ENCODE measurements at places on chromosomes 7 and 10.

DNA sequence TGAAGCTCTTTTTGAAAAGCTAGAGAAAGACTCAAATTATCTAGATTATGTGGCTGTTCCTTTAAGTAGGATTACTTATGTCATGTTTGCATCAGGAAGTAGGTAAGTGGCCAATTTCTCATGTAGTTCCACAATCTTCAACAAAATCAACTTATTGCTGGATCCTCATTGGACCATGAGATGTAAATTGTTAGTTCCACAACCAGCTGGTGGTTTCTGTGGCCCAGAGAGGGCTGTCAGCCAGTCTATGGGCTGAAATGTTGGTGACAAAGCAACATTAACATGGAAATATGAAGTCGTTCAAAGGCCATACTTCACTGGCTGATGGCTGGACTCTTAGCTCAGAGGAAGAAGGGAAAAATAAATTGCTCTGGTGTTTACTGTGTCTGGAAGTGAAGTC is 157.9 kb downstream of the PLXDC2 start:
- no peak for DNase-seq

- no peak for DNase-seq
Observed at GRCh38 chr10:99357691-99358090, 28.5 kb downstream of the CNNM1 start.

GRCh38 chr10:62492012-62492869 is 118.1 kb downstream of the ZNF365 start:
- DNase-seq = no peak

DNA sequence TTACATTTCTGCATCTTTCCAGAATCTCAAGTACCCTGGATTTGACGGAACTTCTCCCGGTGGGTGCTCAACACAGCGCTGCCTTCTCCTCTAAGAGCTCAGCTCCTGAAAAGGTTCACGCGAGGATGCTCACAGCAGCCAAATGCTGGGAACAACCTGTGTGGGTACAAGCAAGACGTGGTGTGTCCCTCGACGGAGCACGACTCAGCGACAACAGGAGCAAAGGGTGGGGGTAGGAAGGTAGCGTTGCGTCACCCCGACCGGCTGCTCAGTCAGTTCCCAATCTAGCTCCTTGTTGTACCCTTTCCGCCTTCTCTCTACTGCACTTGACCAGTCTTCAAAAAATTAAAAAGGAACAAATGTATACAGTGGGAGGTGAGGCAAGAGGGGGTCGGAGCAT is 117.3 kb downstream of the PTPRN2 start:
- no peak for DNase-seq

- no peak for DNase-seq
Observed at GRCh38 chr7:93476491-93477344, 97.8 kb downstream of the CALCR start.

GRCh38 chr7:135165862-135166261 is 4.6 kb downstream of the CYREN start:
- no peak for DNase-seq

DNA sequence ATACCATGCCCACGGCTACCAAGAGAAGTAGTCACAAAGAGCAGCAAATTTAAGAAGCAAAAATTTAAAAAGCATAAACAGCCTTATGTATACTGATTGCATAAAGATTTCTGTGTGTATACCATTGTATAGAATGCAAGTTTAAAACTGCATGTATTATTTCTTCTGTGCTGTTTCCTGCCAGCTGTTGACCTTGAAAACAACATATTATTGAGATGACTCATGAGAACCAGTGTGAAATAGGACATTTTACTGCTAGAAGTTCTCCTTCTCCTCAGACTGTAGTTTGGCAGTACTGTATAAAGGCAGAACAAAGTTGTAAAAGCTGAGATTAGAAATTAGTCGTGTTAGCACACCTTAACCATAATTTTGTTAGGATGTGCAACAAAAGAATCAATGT is 42.3 kb upstream of the SGCE start:
- no peak for DNase-seq

- DNase-seq = no peak
Observed at GRCh38 chr10:28951484-28951883, 274.2 kb downstream of the BAMBI start.

DNA sequence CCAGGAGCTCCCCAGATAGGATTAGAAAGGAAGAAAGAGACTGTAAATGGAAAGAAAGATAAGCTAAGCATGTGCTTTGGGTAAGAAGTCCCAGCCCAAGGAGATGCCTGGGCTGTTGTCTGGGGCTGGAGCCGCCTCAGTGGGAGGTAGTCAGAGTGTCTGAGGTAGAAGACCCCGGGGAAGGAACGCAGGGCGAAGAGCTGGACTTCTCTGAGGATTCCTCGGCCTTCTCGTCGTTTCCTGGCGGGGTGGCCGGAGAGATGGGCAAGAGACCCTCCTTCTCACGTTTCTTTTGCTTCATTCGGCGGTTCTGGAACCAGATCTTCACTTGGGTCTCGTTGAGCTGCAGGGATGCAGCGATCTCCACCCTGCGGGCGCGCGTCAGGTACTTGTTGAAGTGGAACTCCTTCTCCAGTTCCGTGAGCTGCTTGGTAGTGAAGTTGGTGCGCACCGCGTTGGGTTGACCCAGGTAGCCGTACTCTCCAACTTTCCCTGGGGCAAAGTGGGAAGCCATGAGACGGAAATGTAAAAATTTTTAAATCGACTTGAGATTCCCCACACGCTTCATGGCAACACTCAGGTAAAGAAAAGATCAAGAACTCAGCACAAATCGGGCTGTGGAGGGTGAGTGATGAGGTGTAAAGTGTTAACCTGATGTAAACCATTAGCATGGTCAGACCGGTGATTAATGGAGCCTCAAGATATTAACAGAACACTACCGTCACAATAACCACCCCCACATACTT is 1.3 kb downstream of the HOXA1 start:
- DNase-seq = no peak

- no peak for DNase-seq
Observed at GRCh38 chr10:129024046-129024445, 443.0 kb upstream of the MGMT start.

GRCh38 chr10:79416578-79417255 is 28.7 kb downstream of the ZCCHC24 start:
- no peak for DNase-seq

DNA sequence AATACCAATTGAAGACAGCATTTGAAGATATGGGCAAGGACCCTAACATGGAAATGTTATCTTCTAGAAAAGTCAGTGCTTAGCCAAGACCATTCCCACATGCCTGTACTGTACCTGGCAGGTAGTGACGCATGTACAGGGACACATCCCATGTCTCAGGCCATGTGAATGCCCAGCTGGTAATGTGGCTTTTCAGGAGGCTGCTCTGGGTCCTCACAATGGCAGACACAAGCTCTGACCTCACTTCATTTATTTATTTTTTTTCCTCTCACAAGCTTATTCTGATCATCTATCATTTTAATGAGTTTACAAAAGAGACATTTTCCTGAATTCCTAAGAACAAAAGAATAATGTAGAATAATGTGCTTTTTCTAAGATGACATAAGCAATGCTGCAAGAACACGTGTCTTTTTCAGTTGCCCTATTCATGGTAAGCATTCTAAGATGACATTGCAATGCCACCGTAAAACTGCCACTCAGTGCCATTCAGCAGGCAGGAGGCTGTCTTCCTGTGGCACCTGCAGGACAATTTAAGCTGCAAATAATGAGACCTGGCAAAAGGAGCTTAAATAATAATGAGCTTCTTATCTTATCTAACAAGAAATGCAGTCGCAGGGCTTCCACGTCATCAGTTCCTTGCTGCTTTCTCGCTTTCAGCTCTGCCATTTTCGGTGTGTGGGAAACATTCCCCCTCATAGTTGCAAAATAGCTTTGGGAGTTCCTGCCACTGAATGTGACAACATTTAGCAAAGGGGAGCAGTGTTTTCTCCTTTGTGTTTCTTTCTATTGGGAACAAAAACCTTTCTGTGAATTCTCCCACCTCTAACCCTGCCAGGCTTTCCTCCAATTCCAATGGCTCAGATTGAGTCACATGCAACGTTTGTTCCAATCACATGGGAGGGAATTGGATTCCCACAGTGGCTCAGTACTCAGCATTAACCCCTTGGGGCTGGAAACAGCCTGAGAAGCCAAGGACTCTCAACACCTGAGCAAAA is 113.0 kb downstream of the SEC23IP start:
- DNase-seq = no peak

DNA sequence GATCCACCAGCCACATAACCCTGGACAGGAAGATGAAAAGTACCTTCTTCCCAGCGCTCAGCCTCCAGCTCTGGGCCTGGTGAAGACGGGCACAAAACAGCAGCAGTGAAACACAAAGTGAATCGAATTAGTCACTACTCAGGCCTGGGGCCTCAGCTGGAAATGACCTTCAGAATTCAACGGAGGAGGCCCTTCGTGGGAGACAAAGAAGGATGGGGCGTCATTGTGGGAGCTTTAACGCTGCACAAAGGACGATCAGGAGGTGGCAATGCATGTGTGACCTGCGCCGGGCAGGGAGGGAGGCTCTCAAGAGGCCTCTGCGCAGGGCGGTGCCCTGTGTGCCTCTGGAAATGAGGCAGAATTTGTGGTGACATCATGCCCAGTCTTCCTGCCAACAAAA is 161.9 kb downstream of the DNAJB6 start:
- no peak for DNase-seq

DNA sequence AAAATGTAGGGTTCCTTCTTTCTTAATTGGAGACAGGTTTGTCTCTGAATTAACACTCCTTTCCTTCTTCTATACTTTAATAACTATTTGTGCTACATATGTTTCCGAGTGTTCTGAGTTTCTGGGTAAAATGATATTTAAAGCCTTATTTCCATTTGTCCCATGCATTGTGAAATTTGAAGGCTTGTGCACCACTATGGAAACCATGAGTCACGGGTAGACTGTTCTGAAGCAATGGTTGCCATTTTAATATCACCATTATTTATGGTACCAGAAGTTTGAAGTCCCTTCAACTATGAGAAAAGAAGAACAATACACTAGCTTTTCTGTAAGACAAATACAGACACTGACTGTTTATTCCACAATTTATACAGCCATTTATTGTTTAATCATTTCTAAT is 44.7 kb upstream of the ZEB1 start:
- no peak for DNase-seq

DNA sequence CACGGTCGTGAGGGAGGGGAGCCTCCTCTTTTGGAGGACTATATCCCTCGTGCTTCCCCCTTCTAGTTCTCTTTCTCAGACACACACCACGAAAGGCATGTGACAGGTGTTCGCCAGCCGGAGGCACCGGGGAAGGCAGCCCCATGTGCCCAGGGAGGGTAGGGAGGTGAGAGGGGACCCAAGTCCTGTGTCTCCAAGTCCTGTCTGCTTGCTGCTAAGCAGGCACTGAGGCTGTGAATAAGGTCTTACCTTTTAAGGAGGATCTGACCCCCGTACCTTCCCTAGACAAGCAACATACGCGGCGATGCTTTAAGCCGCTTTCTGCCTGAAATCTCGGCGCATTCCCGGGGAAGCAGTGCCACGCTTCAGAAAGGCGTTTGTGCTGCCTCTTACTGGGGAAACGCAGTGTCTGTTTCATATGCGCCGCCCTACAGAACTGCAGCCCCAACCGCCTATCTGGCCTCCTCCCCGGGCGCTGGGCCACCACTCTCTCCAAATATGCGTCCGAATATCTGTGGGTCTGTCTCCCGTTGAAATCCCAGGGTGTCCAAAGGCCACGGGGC is 770 bp downstream of the PLXNA4 start:
- peak; percentile 18 for DNase-seq

DNA sequence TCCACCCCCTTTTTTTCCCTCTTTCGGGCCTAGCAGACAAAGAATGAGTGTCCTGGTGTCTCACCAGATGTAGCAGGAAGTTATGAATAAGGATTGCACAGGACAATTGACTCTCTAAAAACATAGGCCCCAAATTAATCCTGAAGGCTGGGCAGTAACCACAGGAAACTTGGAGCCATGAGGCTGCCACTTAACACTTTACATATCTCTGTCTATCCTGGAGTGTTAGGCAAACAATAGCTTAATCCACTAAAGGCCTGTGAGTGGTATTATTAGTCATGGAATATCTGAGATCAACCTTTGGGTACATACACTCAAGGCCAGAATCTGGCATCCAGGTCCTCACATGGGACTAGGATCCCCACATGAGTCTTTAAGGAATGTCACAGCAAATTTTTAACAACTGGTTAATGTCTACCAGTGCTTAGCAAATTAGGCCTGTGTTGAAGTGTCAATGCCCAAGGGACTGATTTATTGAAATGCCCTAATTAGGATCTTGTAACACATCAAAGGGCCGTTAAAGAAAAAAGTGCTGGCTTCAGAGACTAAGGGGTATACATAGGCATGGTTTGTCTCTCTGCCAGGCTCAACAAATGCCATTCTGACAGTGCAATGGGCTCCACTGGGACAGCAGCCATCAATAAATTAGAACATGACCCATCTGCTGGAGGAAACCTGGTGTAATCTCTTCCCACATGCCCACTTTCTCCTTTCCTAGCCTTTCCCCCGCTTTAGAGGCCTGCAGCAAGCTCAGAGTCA is 196.7 kb upstream of the TBX20 start:
- DNase-seq = no peak

DNA sequence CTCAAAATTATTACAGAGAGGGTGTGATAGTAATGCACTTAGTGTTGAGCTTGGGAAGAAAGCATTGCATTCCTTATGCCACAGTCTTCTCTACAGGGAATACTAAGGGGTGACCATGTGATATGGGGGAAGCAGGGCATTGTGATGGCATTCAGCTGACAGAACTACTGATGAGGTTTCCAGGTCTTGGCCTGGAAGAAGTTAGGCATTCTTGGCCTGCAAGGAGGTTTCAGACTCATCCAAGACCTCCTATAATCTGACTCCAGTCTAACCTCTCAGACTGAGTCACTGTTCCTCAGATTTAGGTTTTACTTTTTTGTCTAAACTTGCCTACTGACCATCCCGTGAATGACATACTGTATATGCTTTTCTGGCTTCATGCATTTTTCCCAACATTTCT is 7.9 kb downstream of the STMP1 start:
- DNase-seq = no peak

GRCh38 chr7:102427019-102427405 is 6.4 kb upstream of the ORAI2 start:
- no peak for DNase-seq

DNA sequence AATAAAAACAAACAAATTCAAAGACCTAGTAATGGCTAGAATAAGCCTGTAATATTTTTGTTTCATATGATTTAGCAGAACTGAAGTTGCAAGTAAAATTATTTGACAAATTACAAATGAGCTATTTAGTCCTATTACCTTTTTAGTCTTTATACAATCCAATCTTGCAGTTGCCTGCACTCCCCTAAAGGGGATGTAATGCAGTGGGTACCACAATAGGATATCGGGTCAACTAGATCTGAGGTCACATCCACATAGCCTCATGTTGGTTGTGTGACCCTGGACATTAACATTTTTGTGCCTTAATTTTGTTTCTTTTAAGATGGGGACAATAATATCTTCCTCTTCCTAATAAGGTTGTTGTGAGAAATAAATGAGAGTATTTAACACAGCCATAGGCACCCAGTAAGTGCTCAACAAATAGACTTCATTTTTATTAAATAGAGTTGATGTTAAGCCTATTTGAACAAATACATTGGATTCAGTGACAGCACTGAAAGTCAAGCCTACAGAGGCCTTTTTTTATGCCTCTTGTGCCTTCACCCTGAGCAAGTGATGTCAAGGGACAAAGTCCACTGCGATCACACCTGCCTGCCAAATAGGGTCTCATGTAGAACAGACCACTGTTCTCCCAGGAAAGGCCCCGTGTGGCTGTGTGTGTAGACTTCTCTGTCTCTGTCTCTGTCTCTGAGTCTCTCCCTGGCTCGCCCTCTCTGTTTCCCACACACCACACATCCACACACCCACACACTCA is 124.8 kb downstream of the EVX1 start:
- no peak for DNase-seq
